ENCODE measurements at places on chromosomes 2 and 18.

- no peak for DNase-seq
These were observed 40.5 kb upstream of the PAPOLG start for GRCh38 chr2:60715561-60715960.

- no peak for DNase-seq
These were observed 2.8 kb downstream of the CNDP2 start for GRCh38 chr18:74498712-74499627.

- peak; percentile 93 for DNase-seq
These were observed 1.1 kb upstream of the CDH2 start for GRCh38 chr18:28177828-28178635.

- DNase-seq: no peak
These were observed 102.9 kb downstream of the ALPK2 start for GRCh38 chr18:58525928-58526424.

DNA sequence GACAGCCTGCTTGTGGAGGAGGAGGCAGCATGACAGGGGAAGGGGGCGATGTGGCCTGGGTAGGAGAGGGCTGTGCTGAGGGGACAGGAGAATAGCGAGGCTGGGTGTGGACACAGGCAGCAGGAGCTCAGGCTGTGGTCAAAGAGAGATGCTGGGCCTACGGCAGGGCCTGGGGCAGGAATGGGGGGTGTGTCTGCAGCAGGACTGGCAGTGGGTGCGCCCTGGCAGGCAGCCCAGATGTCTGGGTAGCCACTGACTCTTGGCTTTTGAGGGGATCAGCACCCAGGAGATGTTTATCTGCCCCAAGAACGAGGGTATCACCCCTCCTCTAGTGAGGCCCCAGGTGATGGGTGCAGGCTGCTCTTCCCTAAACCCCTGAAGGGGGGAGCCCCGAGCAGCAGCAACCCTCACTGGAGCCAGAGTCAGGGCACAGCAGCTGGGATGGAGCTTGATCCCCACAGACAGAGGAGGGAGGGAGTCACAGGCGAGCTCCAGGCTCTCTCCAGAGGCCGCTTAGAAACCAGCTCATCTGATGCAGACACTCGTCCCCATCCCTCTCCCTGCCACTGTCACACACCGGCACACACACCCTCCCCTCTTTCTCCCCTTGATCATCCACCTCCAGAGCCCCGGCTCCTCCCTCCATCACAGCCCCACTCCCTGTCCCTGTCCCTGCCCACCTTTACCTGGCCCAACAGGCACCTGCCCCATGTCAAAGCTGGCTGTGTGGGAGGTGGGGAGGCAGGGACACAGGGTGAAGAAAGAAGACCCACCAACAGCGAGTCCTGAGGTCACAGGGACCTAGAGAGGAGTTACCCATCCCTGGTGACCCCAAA, 29.8 kb upstream of the TNS1 start:
- no peak for DNase-seq

DNA sequence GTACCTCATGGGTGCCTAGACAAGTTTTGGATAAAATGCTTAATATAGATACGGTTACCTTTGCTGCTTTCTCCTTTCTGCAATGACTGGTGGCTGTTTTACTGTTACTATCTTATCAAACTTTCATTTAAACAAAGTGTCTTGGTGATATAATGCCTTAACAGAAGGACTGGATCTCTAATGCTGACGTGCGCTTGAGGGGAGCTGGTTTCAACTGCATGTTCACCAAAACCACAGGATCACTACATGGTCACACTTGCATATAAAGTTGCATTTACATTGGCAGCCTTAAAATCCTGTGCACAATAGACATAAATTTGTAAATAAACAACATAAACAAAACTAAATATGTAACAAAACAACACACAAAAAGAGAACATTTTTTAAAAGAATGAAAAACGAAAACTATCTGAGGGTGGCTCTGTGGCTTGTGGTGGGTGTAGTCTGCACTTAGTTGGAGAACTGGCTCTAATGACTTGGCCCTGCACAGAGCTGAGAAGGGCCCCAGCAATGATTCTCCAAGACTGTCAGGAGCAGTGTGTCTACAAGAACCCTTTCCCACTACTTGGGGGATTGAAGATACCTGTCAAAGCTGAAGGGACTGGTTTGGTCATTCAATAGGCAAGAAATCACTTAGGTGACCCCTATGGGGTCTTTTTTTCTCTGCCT, 135.5 kb downstream of the UXS1 start:
- no peak for DNase-seq

DNA sequence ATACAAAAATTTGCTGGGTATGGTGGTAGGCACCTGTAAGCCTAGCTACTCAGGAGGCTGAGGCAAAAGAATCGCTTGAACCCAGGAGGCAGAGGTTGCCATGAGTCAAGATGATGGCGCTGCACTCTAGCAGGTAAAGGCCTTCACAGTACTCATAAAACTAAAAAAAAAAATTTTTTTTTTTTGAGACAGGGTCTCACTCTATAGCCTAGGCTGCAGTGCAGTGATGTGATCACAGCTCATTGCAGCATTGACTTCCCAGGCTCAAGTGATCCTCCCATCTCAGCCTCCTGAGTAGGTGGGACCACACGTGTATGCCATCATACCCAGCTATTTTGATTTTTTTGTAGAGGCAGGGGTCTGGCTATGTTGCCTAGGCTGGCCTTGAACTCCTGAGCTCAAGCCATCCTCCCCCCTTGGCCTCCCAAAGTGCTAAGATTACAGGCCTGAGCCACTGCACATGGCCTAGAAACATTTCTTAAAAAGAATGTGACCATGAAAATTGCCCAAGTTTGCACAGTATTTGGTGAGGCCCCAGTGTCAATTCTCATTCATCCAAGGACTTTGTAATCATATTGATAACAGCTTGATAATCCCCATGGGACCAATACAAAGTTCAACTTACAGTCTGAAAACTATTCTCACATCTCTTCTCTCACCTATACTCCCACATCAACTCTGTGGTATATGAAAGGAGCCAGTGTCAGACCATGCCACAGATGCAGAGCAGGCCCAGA, 64.2 kb upstream of the MYCN start:
- no peak for DNase-seq

DNA sequence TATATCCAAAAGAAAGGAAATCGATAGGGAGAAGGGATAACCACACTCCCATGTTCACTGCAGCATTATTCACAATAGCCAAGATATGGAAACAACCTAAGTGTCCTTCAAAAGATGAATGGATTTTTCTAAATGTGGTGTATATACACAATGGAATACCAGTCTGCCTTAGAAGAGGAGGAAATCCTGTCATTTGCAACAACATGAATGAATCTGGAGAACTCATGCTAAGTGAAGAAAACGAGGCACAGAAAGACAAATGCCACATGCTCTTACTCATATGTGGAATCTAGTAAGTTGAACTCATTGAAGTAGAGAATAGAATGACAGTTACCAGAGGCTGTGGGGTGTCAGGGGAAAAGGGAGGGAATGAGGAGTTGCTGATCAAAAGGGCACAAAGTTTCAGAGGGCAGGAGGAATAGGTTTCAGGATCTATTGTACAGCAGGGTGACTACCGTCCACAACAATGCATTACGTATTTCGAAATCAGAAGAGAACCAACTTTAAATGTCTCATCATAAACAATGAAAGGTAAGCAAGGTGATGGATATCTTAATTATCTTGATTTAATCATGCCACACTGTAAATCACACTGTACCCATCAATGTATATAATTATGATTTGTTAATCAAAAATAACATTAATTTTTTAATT, 46.1 kb downstream of the SIGLEC15 start:
- no peak for DNase-seq

DNA sequence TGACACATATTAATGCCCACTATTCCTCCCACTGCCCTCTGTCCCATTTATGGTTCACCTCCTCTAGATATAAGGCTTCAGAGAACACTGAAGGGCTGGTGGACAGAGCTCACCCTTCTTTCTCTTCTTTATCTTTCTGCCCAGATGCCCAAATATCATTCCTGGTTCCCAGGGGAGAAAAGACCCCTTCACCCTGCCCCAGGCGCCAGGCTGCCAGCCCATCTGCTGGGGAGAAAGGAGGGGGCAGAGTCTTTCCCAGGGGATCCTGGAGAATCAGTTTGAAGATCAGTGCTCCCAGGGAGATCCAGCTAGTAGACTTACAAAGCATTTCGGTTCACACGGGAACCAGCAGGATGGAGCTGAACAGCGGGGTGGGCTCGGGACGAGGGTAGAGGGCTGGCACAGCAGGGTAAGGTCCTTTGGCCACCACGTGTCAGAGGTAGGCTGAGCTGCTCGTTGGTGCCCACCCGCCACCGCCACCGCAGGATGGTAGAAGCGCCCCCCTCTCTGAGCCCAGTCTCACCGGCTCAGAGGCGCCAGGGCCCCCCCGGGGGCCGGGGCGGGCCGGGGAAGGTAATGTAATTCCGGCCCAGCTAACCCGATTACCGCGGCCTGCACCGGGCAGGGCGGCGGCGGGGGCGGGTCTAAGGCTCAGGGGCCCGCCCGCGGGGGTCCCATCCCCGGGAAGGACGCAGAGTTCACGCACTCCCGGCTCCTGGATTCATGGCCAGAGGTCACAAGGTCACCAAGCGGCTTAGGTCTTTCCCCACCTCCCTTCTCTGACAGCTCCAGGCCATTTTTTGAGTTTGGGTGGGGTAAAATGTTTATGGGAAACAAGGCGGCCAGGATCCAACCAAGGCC, 1.3 kb upstream of the TLX2 start:
- peak; percentile 42 for DNase-seq

DNA sequence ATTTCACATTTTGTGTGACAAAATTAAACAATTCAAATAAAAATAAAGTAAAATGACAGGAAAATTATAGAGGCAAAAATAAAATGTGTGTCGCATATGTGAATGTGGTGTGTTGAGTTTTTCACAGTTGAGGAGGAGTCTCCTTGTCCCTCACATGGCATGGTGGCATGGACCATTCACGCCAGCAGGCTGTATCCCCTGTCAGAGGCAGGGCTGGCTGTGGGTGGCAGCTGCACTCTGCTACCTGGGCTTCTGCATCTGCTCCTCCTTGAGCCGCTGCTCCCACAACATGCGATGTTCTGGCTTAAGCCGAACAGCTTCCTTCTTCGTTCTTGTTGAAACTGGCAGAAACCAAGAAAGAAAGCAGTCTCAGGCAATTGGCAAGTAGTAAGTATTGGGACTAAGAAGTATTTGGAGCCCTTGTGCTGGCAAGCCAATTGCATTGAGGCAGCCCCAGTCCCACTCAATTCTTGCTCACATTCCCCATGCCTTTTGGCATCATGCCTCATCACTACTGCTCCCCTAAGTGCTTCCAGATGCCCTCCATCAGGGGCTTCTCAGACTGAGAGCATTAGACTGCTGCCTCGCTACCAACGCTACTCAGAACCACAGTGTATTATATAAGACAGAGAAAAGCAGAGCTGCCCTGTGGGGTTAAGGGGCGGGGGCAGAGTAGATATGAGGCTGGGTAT, 177.9 kb upstream of the NABP1 start:
- DNase-seq: no peak

- no peak for DNase-seq
These were observed 15.2 kb downstream of the SRSF7 start for GRCh38 chr2:38735999-38736320.

DNA sequence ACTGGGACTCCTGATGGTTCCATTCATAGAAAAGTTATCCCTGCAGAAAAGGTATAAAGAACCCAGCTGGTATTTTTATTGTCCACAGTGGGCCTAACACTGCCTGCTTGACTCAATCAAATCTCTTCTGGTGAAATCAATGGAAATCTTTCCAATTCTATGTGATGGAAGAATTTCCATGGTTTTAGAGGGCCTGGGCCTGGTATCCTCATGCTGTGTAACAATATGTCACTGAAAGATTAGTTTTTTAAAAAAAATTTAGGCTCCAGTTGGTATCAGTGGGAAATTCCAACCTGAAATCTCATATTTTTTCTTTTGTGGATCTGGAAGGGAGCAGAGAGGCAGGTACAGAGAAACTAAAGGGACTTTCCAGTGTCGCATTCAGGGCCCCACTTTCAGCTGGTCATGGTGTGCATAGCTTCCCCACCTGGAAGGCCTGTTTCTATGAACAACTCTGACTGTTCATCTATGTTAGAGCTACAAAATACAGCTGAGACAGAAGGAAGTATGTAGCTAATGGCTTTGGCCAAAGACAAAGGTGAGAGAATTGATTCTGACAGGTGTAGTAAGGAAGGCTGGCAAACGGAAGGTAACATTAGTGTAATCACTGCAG, 20.9 kb downstream of the NEB start:
- DNase-seq: no peak

DNA sequence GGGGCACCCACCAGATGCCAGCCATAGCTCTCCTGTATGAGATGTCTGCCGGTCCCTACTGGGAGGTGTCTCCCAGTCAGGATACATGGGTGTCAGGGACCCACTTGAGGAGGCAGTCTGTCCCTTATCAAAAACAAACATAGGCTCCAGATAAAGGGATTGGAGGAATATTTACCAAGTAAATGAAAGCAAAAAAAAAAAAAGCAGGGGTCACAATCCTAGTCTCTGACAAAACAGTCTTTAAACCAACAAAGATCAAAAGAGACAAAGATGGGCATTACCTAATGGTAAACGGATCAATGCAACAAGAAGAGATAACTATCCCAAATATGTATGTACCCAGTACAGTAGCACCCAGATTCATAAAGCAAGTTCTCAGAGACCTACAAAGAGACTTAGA, 640.0 kb upstream of the LRRTM4 start:
- DNase-seq: no peak

GRCh38 chr2:235432741-235433520, 60.9 kb upstream of the AGAP1 start:
- DNase-seq: no peak

DNA sequence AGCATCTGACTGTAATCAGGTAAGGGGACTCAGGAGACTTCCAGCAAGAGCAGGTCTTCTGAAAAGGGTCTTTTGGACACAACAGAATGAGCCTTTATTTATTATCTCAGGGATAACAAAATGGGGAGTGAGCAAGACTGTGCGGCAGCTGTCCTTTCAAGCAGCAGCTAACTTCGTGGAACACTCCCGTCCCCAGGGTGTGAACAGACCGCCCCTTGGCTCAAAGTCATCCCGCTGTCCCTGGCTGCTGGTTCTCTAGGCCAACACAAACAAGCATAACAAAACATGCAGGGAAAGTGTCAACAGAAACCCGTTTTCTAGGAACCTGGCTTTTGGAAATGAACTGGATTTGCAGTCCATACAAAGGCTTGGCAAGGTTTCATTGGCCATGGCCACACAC, 787.9 kb upstream of the FANCL start:
- no peak for DNase-seq

DNA sequence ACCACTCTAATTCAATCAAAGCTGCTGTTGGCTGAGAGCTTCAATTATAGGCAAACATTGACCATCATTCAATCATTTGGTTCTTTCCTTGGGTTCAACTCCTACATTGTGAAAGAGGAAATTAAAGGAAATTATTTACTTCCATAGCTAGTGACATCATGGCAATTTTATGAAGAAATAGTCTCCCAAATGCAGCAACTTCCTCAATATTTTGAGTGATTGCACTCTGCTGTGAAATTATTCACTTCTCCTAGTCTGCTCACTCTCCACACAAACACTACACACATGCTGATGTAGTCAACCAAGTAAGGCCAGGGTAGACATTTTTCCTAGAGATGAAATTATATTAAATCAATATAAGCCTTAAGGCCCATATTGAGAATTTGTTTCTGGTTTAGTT, 86.7 kb upstream of the NCKAP5 start:
- no peak for DNase-seq

- DNase-seq: peak; percentile 23
These were observed 231.3 kb downstream of the HDAC4 start for GRCh38 chr2:239169311-239170048.

Measured in glutamatergic neuron (in vitro differentiated cells).